T1000 (cell line): ENCODE measurements at places on chromosomes 7 and 10.

DNA sequence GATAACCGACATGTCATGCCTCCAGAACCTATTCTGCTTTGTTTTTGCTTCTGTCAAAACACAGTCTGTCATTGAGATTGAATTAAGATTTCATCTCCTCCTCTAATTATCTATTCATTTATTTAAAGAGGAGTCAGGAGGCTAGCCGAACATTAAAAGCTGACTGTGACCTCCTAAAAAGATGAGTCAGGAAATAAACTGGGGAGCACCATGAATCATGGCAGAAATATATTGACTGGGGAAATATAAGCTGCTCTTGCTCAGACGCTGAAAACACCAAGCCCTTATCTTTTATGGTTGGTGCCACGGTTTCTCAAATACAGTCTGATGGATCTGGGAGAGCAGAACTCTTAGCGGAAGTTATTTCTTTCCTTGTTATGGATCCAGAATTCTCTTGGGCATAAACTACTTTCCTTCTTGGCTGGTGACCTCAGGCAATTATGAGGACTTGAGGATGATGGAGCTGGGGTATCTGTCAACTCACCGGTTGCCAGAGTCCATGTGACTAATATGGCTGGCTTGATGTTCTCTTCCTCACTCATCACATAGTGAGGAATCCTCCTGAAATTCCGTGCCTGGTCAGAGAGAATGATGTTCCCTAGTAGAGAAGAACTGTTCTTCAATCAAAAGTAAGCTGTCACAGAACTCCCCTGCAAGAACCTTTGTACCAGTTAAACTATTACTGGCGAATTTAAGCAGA, 307.6 kb upstream of the PHYHIPL start:
- peak; percentile 45 for DNase-seq

GRCh38 chr10:14185316-14186045, 145.2 kb downstream of the FRMD4A start:
- DNase-seq, result peak; percentile 73

GRCh38 chr7:143376396-143376795, 4.7 kb upstream of the ZYX start:
- no peak for DNase-seq

DNA sequence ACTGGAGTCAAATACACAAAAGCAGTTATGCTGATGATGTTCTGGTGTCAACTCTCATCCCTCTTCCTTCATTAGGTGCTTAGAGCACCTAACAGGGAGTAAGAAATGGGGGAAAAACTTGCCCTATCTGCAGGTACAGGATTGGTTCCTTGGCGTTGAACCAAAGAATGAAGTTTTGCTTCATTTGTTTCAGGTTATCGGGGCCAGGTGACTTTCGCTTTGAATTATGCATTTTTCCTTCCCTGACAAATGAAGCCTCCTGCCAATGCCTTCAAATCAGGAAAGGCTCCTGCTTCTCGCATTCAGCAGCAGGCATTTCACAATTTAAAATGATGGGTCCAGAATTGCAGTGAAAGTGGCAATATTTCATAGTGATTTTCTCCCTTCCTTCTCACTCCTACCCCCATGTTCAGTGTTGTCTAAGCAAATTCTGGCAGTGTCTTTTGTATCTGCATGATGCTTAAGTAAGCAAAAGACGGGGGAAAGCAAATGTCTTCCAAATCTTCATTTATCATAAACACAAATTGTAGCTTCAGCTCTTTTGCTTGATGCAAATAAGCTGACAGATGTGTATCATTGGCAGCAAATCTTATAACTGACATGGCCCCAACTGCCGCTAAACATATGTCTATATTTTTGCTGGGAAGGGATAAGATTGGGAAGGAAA, 29.4 kb downstream of the DNAJB9 start:
- no peak for DNase-seq

GRCh38 chr7:145016068-145016467, 180.2 kb upstream of the TPK1 start:
- DNase-seq, result no peak

DNA sequence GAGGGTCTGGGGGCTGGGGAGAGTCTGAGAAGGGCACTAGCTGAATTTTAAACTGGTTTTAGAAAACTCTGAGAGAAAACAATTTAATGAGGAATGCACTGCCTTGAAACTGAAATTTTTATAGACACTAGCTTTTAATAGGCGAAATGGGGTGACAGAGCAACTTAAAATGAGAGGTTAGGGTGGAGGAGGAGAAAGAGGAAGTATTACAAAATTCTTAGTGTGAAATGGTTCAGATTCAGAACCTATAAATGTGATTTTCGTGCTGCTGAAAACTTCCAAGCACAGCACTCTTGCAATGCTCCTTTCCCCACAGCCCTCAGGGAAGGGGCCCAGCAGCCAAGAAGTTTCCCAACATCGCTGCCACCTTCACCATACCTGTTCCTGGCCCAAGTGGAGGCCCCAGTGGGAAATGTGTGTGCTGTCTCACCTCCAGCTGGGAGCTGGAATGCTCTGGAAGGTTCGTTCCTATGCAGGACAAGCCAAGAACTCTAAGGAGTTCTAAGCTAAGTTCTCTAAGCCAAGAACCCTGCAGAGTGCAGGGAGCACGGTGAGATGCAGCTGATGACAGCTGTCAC, 60.0 kb downstream of the ATXN7L1 start:
- no peak for DNase-seq

DNA sequence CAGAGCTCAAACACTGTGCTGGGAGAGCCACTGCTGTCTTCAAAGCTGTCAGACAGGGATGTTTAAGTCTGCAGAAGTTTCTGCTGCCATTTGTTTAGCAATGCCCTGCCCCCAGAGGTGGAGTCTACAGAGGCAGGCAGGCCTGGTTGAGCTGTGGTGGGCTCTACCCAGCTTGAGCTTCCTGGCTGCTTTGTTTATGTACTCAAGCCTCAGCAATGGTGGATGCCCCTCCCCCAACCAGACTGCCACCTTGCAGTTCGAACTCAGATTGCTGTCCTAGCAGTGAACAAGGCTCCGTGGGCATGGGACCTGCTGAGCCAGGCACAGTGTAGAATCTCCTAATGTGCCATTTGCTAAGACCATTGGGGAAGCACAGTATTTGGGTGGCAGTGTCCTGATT, 4.6 kb upstream of the CYP2C19 start:
- DNase-seq, result no peak
